Fibroblast of skin of scalp (primary cell): ENCODE measurements at places on chromosomes 5 and 9.

GRCh38 chr9:22119522-22120158 lies 110.5 kb upstream of the CDKN2B start:
- DNase-seq, result peak; percentile 69

DNA sequence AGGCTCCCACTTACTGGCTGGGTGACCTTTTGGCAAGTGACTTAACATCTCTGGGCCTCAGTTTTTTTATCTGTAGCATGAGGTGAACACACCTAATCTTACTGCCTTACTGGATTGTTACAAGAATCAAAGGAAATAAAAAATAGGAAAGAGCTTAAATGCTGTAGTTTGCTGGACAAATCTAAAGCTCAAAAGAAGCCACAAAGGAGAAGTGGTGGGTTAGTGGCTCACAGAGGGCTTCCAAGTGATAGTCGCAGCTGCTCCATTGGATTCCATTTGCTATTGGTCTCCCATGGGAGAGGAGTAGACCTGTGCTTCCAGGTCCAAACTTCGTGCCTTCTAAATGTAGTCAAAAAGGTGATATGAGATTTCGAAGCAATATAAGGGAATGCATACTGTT lies 123.6 kb downstream of the SEMA6A start:
- no peak for DNase-seq

DNA sequence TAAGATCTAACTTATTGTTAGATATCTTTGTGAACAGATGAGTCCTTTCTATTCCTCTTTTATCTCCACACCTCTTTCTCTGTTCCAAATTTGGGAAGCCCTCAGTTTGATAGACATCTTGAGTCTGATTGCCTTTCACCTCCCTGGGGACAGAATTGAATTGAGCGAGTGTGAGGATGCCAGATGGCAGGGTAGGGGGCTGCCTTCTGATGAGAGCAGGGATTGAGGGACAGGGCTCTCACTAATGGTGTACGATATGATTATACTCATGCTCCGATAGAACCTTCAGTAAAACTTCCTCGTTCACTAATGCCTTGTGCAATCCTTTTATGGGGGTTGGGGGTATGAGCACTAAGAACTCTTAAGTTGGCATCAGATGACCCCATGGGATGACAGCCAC lies 172.1 kb upstream of the DAP start:
- no peak for DNase-seq

DNA sequence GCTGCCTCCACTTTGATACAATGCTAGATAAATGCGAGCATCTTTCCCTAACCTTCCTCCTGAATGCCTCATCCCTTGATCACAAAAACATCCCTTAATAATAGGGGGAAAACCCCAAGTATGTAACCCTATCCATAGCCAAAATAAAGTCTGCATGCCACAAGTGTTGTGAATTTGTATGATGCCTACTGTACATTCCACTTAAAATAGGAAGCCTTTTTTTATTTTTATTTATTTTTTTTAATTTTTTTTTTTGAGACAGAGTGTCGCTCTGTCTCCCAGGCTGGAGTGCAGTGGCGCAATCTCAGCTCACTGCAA lies 207.0 kb downstream of the AOPEP start:
- DNase-seq, result peak; percentile 92

DNA sequence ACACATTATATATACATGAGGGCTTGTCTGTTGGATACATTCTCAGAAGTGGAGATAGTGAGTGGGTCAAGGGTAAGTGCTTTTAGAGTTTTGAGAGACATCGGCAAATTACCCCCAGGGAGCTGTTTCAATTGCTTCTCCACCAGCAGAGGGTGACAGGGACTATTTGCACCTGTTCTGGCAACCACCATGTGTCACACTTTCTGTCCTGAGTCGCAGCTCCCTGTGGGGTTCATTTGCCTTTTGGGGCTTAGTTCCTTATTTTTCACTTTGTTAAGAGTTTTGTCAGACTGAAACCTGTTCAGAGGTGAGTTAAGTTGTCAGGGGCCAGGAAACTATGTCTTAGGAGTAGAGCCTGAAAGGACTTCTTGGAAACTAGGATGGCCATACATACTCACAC lies 20.1 kb upstream of the SLC36A1 start:
- no peak for DNase-seq

- peak; percentile 45 for DNase-seq
Observed at GRCh38 chr5:65290677-65291076, 191.0 kb downstream of the ADAMTS6 start.

- no peak for DNase-seq
Observed at GRCh38 chr5:116159006-116159405, 74.2 kb downstream of the COMMD10 start.

DNA sequence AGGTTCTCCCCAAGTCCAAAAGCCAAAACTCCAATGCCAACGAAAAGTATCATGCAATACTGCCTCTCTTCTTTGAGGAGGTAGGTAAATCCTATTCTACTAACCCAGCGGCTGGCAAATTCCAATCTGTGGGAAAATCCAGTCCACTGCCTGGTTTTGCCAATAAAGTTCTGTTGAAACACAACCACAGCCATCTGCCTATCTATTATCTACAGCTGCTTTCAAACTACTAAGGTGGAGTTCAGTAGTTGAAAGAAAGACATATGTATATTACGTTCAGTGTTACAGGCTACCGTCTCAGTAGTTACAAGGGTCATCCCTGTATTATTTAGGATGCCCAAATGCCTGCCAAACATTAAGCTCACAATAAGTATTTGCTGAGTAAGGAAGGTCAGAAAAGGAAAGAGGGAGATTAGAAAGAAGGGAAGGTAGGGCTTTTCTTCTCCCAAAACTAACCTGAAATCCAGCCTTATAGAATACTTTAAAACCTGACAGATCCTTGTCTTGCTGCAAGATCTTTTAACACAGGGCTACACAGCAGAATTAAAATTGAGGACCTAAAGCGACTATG lies 16.2 kb downstream of the ARL15 start:
- no peak for DNase-seq

GRCh38 chr9:68978066-68978465 lies 35.8 kb downstream of the PRKACG start:
- no peak for DNase-seq

- peak; percentile 74 for DNase-seq
Observed at GRCh38 chr5:157761690-157762621, 18.4 kb downstream of the LSM11 start.

DNA sequence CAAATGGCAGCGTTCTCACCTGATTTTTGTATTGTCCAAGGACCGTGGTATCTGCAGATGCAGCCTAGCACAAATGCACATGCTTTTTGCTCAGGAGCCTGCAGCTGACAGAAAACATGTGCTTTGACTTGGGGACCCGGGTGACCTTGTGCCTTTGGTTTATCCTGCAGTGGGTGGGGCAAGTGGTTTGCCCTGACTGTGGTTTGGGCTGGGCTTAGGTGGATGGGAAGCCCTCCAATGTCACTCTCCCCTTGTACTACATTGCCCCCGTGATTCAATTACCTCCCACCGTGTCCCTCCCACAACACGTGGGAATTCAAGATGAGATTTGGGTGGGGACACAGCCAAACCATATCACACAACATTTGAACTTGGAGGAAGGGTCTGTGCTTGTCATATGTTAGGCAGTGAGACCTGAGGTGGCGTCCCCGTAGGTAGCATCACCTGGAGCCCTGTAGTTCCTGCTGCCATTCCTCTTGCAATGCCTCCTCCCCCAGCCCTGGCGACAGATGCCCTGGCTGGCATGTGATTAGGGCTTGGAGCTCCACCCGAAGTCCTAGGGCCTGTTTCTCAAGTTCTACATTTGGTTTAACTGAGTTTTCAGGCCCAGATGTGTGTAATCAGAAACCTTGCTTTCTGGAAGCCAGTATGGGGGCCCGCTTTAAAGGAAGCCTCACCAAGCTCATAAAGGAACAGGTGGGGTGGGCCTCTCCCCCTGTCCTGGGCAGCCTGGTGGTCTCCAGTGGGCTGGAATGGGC lies 2.1 kb downstream of the ANKRD33B start:
- no peak for DNase-seq

- no peak for DNase-seq
Observed at GRCh38 chr9:97672403-97672802, 24.7 kb downstream of the XPA start.

- DNase-seq, result no peak
Observed at GRCh38 chr9:130766927-130767307, 68.1 kb upstream of the ABL1 start.

GRCh38 chr5:65334077-65334476 lies 147.6 kb downstream of the ADAMTS6 start:
- DNase-seq, result no peak

GRCh38 chr5:41083306-41083705 lies 12.2 kb upstream of the MROH2B start:
- DNase-seq, result peak; percentile 3

DNA sequence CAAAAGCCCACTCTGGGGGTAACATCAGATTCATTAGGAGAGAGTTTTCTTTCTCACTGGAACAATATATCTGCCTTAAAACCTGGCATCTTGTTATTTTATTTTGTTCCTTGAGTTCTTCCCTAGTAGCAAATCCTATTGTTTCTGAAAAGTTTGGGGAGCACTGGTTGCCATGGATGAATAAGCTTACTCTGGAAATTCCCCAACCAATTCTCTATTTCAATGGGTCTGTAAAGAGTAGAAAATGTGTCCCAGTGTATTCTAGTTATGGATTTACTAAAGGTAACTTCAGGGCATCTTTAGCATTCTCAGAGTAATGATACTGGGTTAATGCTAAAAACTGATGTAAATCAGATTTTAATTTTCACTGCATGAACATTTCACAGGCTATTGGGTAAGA lies 94.2 kb upstream of the S1PR3 start:
- no peak for DNase-seq

- DNase-seq, result peak; percentile 11
Observed at GRCh38 chr9:34405719-34406118, 29.0 kb upstream of the MYORG start.

GRCh38 chr9:14812806-14813205 lies 90.3 kb upstream of the CER1 start:
- DNase-seq, result no peak

DNA sequence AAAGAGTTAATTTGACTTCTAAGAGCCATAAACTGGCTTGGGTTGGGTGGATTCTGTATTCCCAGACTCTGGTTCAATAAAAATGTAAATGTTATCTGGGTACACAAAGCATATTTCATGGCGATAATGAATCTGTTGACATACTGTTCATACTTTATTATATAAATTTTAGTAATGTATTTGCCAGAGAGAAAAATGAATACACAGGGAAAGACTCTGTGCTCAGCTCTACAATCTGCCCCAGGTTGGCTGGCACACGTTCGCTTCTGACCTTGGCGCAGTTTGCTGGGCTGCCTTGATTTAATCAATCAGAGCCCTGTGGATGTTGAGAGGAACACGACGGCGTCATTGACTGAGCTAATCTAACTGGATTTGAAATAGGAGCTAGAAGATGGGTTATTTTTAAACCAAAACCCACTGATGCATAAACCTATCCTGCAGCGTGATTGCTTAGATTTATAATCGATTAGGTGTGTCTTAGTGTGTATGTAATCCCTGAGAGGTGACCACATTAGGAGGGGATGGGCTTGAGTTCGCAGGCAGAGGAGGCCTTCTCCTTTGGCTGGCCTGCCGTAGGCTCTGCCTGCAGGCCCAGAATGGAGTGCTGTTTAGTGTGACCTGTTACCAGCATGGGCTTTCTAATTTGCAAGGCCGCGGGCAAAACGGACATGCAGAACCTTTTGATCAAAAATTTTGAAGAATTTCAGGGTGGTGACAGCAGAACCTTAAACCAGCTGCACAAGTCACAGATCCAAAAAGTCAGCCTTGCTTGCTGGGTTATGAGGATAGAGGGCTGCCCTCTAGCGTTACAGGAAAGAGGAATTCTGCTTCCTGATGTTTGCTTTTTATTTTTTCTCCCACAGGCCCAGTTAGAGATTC lies 3.9 kb upstream of the ADCY2 start:
- DNase-seq, result peak; percentile 46

DNA sequence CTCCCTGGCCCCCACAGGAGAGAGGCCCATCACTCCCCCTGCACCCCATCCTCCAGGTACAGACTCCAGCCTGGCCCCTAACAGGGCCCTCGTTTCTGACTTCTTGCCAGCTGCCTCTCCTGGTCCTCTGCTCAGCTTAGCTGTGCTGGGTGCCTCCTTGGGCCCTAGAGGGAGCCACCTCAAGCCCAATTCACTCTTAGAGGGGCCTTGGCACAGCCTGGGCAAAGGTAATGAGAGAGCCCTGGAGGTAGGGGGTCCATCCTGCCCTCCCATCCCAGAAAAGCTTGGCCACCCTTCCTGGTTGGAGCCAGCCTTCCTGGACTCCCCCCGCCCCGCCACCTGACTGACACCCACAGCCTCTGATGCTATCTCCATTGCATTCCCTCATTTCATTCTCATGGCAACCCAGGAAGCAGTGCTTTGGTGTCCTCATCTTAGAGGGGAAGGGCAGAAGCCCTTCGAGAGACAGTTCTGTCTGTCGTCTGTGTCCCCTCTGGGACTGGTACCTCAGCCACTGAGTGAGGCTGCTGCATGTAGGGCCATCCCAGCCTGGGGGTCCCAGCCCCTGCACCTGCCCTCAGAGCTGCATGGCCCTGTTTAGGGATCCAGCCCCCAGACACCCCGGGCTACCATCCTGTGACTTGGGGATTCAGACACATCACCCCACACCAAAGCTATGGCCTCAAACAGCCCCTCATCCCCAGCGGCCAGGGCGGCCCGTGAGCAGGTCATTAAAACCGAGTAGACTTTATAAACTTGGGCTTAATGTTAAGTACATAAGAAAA lies 95.5 kb downstream of the BARX1 start:
- no peak for DNase-seq
